ENCODE measurements at places on chromosomes 2 and 18.

DNA sequence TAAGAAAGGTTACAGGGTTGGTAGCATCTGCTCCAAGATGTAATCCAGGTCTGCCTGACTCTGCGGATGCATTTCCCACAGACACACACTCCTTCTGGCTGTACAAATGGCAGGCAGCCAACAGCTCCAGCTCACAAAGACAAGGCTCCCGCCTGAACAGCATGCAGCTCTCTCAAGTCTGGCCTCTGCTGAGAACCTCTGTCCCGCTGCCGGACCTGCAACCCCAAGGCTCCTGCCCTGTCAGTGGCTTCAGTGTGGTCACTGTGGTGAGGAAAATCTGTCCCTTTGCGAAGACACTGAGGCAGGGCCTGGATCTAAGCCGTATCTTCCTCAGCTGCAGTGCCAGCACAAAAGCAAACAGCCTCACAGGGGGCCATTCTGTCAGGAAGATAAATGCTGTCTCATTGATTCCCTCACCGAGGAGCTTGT is 469.3 kb upstream of the MEX3C start:
- peaks cover 46% of the 10 kb centered on the region for H3K27me3 ChIP-seq
- no peak for DNase-seq
- no peak overlapping the region for H3K4me3 ChIP-seq
- H3K4me1 ChIP-seq = no peaks in the 10 kb centered on the region
- H3K27ac ChIP-seq = no peak overlapping the region

DNA sequence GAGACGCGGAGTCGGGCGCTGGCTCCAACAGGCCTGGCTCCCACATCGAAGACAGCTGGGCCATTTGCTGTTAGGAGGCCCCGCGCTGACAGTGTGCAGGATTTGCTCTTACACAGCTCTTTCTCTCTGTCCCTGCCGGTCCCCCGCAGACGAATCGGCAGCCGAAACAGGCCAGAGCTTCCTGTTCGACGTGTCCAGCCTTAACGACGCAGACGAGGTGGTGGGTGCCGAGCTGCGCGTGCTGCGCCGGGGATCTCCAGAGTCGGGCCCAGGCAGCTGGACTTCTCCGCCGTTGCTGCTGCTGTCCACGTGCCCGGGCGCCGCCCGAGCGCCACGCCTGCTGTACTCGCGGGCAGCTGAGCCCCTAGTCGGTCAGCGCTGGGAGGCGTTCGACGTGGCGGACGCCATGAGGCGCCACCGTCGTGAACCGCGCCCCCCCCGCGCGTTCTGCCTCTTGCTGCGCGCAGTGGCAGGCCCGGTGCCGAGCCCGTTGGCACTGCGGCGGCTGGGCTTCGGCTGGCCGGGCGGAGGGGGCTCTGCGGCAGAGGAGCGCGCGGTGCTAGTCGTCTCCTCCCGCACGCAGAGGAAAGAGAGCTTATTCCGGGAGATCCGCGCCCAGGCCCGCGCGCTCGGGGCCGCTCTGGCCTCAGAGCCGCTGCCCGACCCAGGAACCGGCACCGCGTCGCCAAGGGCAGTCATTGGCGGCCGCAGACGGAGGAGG is 3.5 kb downstream of the GDF7 start:
- peaks cover 9% of the 10 kb centered on the region for H3K4me1 ChIP-seq
- H3K36me3 ChIP-seq = peaks cover 3% of the 10 kb centered on the region
- H3K27me3 ChIP-seq = peaks cover 75% of the 10 kb centered on the region
- no peak for DNase-seq

GRCh38 chr2:231038483-231039293 is 1.4 kb downstream of the C2orf72 start:
- peak overlapping the region; percentile 53 for H3K4me3 ChIP-seq
- no peaks in the 10 kb centered on the region for H3K36me3 ChIP-seq
- H3K27me3 ChIP-seq = peaks cover 80% of the 10 kb centered on the region
- DNase-seq = no peak
- no peak overlapping the region for H3K27ac ChIP-seq

GRCh38 chr18:1498216-1498615 is 593.5 kb downstream of the ADCYAP1 start:
- peaks cover 2% of the 10 kb centered on the region for H3K36me3 ChIP-seq
- DNase-seq = no peak
- no peak overlapping the region for H3K27ac ChIP-seq
- H3K4me3 ChIP-seq = no peak overlapping the region

DNA sequence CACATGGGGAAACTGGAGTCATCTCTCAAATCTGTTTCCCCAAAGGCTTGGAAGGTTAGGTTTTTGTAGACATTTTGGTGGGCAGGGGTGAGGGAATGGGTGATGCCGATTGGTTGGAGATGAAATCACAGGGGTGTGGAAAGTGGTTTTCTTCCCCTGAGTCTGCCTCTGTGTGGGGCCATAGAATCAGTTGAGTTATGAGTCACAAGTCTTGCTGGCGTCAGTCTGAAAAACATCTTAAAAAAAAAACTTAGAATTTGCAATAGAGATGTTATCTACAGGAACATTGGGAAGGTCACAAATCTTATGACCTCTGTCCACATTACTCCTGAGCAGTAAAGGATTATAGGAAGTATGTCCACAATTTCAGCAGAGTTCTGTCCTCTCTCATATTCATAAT is 314.6 kb downstream of the CNTNAP5 start:
- H3K36me3 ChIP-seq = no peaks in the 10 kb centered on the region
- DNase-seq = no peak
- H3K27me3 ChIP-seq = no peaks in the 10 kb centered on the region
- no peak overlapping the region for H3K4me3 ChIP-seq
- H3K27ac ChIP-seq = no peak overlapping the region

DNA sequence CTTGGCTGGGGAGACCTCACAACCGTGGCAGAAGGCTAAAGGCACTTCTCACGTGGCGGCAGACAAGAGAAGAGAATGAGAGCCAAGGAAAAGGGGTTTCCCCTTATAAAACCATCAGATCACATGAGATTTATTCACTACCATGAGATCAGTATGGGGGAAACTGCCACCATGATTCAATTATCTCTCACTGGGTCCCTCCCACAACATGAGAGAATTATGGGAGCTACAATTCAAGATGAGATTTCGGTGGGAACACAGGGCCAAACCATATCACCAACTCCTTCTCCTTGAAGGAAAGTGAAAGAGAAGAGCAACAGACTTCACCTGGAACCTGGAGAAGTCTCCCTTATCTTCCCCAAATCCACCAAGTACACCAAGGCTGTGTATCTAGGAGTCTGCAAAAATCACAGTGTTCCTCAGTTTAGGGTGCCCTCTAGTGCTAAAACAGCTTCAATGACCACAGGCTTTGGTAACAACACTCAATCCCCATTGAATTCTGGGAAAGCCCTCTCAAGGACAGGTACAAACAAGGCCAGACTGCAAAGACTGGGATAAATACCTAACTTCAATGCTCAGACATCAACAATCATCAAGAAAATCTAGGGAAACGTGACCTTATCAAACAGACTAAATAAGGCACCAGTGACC is 148.8 kb upstream of the SRD5A2 start:
- no peaks in the 10 kb centered on the region for H3K36me3 ChIP-seq
- no peak for DNase-seq
- H3K27ac ChIP-seq = no peak overlapping the region

- no peak for DNase-seq
- H3K4me1 ChIP-seq = no peaks in the 10 kb centered on the region
- no peak overlapping the region for H3K4me3 ChIP-seq
- H3K36me3 ChIP-seq = no peaks in the 10 kb centered on the region
These were observed 804.7 kb upstream of the PIK3C3 start for GRCh38 chr18:41150316-41150715.

- peaks cover 2% of the 10 kb centered on the region for H3K36me3 ChIP-seq
- H3K4me1 ChIP-seq = peaks cover 16% of the 10 kb centered on the region
- DNase-seq = no peak
- H3K27me3 ChIP-seq = peaks cover 69% of the 10 kb centered on the region
- H3K4me3 ChIP-seq = no peak overlapping the region
These were observed 6.4 kb upstream of the BCL11A start for GRCh38 chr2:60559880-60560279.

- DNase-seq = no peak
- no peaks in the 10 kb centered on the region for H3K36me3 ChIP-seq
- H3K27ac ChIP-seq = no peak overlapping the region
- H3K27me3 ChIP-seq = peaks cover 14% of the 10 kb centered on the region
- no peak overlapping the region for H3K4me3 ChIP-seq
- H3K4me1 ChIP-seq = no peaks in the 10 kb centered on the region
These were observed 167.9 kb downstream of the FBXO15 start for GRCh38 chr18:73979742-73980141.

DNA sequence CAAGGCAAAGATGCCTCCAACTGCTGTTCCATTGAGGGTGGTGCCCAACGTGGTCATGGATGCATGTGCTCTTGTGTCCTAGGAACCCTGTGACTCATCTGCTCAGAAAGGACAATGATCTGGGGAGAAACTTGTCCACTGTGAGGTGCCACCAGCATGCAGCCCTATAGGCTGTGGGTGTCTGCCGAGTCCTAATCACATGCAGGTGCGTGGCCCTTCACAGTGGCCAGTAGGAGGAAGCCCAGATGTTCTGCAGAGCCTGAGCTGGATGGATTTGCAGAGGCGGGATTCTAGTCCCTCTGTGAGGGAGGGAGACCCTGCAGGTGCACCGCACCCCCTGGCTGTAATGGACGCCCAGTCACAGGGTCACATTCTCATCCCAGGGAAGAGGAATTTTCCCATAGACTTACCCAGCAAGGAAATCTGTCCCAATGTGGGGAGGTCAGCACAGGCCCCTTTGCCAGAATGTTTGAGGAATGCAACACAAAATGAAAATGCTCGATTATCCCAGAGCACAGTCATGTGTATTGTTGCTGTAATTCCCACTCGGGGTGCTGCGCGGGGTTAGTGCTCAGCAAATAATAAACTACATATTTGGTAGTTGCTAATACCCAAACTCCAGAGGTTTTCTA is 13.9 kb downstream of the GDF7 start:
- DNase-seq = no peak
- H3K27me3 ChIP-seq = no peaks in the 10 kb centered on the region
- H3K36me3 ChIP-seq = peaks cover 11% of the 10 kb centered on the region

DNA sequence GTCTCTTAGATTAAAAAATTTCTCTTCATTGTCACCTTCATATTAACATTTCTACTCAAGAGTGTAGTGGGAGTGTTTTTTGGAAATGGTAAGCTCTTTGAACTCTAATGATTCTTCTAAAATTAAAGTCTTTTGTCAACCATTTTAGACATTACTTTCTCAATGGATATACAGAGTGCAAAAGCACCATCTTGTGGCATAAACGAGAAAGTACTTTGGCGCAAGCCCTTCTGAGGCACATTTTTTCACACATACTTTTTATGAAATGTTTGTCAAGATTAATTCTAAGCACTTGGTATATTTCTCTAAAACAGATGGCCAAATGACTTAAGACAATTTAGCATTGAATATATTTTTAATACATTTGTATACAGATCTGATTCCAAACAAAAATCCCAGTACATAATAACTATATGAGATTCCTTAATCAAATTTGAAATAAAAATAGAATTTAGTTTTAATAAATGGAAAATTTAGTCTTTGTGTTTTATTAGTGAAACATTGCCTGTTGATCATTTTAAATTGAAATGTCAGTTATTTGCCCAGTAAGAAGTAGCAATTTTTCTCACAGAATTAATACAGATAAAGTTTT is 63.3 kb upstream of the GALNT5 start:
- no peaks in the 10 kb centered on the region for H3K4me1 ChIP-seq
- peaks cover 19% of the 10 kb centered on the region for H3K27me3 ChIP-seq
- no peak overlapping the region for H3K27ac ChIP-seq
- no peak for DNase-seq

DNA sequence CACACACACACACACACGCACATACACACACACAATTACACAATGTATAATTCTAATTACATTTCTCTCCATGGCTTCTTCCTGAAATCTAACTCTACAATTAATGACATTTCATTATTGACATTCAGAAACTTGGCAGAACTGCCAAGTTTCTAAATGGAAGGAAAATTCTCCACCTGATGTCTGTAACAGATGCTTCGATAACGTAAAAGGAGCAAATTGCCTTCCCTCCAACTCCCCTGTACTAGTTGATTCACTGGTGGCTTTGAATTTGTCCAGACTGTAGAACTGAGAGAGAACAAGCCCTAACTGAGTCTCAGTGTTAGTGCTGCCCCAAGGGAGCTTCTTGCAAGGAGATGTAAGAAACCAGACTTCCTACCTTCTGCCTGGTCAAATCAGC is 255.1 kb upstream of the TMEM200C start:
- H3K4me3 ChIP-seq = no peak overlapping the region
- no peaks in the 10 kb centered on the region for H3K36me3 ChIP-seq
- no peaks in the 10 kb centered on the region for H3K4me1 ChIP-seq
- no peak for DNase-seq
- no peaks in the 10 kb centered on the region for H3K27me3 ChIP-seq
- no peak overlapping the region for H3K27ac ChIP-seq

GRCh38 chr2:225742487-225742886 is 343.0 kb downstream of the NYAP2 start:
- peaks cover 9% of the 10 kb centered on the region for H3K27me3 ChIP-seq
- no peak overlapping the region for H3K4me3 ChIP-seq
- no peak for DNase-seq
- no peak overlapping the region for H3K27ac ChIP-seq
- H3K4me1 ChIP-seq = no peaks in the 10 kb centered on the region
- no peaks in the 10 kb centered on the region for H3K36me3 ChIP-seq

- H3K4me3 ChIP-seq = no peak overlapping the region
- H3K36me3 ChIP-seq = no peaks in the 10 kb centered on the region
- no peaks in the 10 kb centered on the region for H3K27me3 ChIP-seq
- no peak for DNase-seq
- H3K4me1 ChIP-seq = no peaks in the 10 kb centered on the region
These were observed 232.8 kb downstream of the CCDC85A start for GRCh38 chr2:56416500-56417176.

DNA sequence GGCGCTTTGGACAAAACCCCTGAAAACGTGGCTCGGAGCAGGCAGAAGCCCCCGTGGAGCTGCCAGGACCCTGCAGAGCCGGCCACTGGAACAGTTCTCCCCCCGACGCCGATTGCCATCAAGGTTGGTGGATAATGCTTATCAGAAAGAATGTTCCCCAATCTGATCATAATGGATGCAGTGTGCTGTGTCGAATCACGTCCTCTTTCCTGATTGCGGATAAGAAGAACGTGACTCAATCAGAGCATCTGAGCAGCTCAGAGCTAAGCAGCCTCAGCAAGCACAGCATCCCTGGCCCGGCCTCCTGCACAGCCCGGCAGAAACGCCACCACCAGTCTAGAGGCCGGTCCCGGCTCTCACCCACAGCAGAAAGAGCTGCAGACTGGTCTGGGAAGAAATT is 488.0 kb downstream of the EIPR1 start:
- no peaks in the 10 kb centered on the region for H3K4me1 ChIP-seq
- H3K4me3 ChIP-seq = no peak overlapping the region
- no peak overlapping the region for H3K27ac ChIP-seq
- H3K36me3 ChIP-seq = no peaks in the 10 kb centered on the region

DNA sequence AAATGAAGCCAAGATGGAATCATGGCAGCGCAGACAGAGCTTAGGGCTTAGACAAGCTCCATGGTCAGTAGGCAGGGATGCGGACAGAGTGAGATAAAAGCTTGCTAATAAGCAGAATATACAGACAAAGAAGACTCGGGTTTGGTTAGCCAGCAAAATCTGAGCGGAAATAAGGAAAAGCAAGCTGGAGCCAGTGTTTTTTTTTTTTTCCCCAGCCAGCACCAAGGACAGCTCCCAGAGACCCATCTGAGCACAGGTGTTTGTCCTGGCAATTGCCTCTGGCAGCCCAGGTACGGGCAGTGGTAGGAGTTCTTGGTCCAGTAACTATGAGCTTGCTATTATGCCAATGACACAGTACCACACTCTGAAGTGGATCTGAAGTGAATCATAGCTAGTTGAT is 187.6 kb downstream of the ADCYAP1 start:
- H3K36me3 ChIP-seq = no peaks in the 10 kb centered on the region
- H3K27ac ChIP-seq = no peak overlapping the region
- no peaks in the 10 kb centered on the region for H3K27me3 ChIP-seq
- H3K4me1 ChIP-seq = no peaks in the 10 kb centered on the region
- DNase-seq = no peak
